RPMI7951 (cell line): ENCODE measurements at places on chromosomes 11 and 22. TPM values are rescaled to one million over a fixed set of nuclear protein-coding genes. Genes with fewer than 3 reads are reported as not detected.

Gene SCUBE1
- 7.0 and 9.2 TPM in 2 replicates for total RNA-seq

Gene TEX54
- total RNA-seq = not detected in 2 replicates

Gene TTC12
- total RNA-seq = 9.1 and 16.3 TPM in 2 replicates

Gene PATE2
- 0.24 TPM in 1 of 2 replicates, not detected in the other for total RNA-seq

Gene EXT2
- total RNA-seq = 80.7 and 82.7 TPM in 2 replicates

Gene SOX10
- 3.0 and 3.2 TPM in 2 replicates for total RNA-seq

Gene TIGD3
- total RNA-seq = 0.20 and 0.24 TPM in 2 replicates
